Upper lobe of right lung (tissue), 1 donor: ENCODE measurements at places on chromosomes 7 and 10.

- no peak for DNase-seq
Measured at GRCh38 chr7:123681561-123681960, 25.9 kb downstream of the LMOD2 start.

DNA sequence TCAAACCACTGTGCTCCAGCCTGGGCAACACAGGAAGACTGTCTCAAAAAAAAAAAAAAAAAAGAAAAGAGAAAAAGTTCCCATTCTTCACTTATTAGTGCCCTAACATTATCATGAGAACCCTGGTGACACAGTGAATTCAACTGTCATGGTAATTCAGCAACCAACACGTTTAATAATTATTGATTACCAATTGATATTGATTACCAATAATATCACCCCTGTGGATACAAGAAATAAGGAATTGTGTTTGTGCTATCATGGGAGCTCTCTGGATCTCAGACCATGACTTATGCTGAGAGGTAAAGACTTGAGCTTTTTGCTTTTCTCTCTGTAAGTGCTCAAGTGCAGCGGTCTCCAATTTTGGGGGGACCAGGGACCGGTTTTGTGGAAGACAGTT lies 195.3 kb downstream of the TPST1 start:
- DNase-seq, result no peak

- DNase-seq, result no peak
Measured at GRCh38 chr7:4079956-4080355, 602.1 kb upstream of the FOXK1 start.

DNA sequence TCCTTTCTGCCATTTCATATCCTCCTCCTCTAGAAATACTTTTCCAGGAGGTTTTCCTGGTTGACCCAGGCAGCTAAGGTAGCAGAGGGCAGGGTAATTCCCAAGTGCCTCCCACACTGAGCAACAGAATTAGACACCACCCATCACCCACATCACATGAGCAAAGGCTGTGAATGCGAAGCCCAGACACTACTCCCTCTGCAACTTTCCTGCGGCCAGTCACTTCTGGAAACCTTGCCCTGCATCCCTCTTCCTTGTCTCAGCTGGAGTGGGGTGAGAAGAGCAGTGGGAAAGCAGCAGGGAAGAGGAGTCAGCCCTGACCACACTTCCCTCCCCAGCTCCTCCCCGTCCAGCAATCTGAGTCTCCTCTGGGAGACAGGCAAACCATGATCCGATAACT lies 15.2 kb downstream of the TMEM176B start:
- no peak for DNase-seq

DNA sequence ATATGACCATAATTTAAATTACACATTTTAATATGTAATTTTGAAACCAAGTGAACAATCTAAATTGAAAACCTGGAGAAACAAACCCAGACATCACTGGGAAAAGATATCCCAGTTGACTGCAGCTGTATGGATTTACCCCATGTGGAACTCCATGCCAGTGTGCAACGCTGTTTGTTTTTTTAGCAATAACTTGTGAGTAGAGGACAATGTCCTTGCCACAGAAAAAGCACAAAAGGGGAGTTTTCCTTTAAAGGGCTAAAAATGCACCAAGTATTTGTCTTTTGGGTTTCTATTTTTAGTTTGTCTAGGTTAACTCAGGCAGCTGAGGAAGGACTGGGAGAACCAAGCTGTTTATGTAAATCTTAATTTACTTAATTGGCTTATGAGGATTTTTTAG lies 15.1 kb upstream of the COL17A1 start:
- DNase-seq, result no peak

DNA sequence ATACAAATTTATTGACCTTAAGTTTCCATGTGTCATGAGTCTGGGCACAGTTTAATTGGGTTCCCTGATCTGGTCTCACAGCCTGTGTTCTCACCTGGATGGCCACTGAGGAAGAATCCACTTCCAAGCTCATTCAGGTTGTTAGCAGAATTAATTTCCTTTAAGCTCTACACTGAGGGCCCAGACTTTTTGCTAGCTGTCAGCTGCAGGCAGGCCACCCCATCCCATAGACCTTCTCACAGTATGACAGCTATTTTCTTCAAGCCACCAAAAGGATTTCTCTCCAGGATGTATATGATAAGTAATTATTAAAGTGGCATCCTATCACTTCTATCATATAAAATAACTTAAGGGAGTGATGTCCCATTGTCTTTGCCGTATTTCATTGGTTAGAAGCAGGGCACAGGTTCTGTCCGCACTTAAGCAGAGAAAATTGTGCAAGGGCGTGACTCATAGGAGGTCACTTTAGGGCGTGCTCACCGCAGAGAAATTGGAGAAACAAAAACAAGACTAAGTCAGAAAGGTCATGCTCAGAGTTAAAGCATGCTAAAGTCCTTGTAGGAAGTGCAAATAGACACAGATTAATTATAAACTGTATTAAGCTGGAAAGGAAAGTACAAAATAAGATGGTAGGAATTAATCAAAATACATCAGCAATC lies 109.9 kb downstream of the AHR start:
- DNase-seq, result peak; percentile 69

- DNase-seq, result no peak
Measured at GRCh38 chr7:90923541-90923997, 327.4 kb downstream of the CDK14 start.

GRCh38 chr10:58836176-58836700 lies 323.6 kb downstream of the BICC1 start:
- DNase-seq, result no peak

DNA sequence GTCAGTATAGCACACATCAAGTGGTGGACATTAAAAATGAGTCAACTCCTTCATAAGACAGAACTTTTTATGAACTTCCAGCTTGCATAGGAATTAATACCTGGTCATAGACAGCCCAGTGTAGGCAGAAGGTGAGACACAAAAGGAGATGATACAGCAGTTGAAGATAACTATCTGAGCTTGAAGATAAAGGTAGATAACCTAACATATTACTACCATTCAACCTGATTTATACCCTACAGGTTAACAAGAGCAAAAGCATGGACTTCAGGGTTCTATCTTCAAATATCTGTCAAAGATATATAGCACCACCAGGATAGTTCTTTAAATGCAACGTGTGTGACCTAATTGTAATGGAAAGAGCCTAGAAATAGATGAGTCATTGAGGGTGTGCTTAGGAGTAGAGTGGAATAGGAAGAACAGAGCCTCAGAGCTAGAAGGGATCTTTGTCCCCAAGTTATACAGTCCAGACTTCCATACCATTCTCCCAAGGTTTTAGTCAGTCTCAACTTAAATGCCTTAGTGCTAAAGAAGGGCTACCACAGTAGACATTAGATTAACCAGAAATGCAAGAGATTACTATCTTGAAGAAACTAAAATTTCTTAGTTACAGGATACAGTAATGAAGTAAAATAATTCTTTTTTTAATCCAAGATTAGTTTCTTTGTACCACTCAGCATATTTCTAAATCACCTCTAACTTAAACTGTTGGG lies 9.2 kb downstream of the ZNF800 start:
- DNase-seq, result no peak

GRCh38 chr7:48617508-48617907 lies 306.8 kb upstream of the CDC14C start:
- DNase-seq, result no peak

GRCh38 chr7:36272567-36273269 lies 116.9 kb upstream of the ANLN start:
- DNase-seq, result no peak

GRCh38 chr10:42630537-42631134 lies 7.7 kb downstream of the ZNF33B start:
- DNase-seq, result no peak

DNA sequence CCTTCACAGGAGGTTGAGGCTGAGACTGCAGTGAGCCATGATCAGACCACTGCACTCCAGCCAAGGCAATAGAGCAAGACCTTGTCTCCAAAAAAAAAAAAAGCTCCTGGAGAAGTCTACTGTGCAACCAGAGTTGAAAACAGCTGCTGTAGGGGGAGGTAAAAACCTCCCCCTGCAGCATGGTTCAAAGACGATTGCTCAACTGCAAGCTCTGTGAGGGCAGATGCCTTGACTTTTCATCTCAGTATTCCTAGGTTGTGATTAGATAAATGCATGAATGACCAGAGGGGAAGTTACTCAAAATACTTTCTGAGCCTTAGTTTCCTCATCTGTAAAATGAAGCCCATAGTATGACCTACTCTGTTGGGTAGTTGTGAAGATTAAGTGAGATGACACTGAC lies 25.0 kb upstream of the PPA1 start:
- DNase-seq, result no peak

GRCh38 chr7:40300146-40300670 lies 165.4 kb downstream of the SUGCT start:
- no peak for DNase-seq

DNA sequence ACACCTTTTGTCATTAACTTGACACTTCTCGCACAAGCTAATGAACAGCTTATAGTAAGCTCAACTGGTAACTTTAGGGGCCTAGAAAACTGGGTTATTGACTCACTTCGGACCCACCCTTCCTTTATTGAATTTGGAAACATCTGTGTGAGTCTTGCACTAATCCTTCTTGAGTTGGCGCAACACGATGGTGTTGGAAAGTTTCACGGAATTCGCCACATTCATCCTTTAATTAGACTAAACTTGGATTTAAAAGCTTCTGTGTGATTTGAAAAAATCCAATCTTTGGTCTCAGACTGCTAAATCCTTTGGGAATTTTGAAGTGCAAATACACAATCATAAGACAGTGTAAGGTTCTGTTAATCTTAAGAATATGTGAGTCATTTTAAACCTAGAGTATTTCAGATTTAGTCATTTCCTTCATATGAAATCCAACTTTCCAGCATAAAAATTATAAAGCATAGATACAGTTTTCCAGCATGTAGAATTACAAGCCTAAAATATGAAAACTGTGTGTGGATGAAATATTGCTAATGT lies 15.1 kb downstream of the FZD8 start:
- DNase-seq, result no peak

DNA sequence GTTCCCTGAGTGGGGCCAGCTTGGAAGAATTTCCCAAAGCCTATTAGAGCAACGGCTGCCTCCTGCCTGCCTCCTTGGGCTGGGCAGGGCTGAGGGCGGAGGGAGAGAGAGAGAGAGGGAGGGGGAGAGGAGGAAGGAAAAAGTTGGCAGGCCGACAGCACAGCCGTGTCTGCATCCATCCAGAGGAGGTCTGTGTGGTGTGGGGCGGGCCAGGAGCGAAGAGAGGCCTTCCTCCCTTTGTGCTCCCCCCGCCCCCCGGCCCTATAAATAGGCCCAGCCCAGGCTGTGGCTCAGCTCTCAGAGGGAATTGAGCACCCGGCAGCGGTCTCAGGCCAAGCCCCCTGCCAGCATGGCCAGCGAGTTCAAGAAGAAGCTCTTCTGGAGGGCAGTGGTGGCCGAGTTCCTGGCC lies at the start of gene AQP1:
Gene AQP1, plus strand, starts transcription at position 293 of the 409 bp plus-strand sequence. Its CDS starts 57 bp downstream, at position 350.
- DNase-seq, result peak; percentile 95

- peak; percentile 35 for DNase-seq
Measured at GRCh38 chr7:157472311-157473050, 135.7 kb downstream of the DNAJB6 start.

GRCh38 chr10:28217848-28218247 lies 85.0 kb downstream of the MPP7 start:
- DNase-seq, result no peak

GRCh38 chr7:127589896-127590295 lies 1.7 kb downstream of the ARF5 start:
- no peak for DNase-seq

- DNase-seq, result no peak
Measured at GRCh38 chr10:116868722-116869121, 19.4 kb downstream of the ENO4 start.
